ENCODE measurements at places on chromosomes 5 and 9.

- no peak for DNase-seq
Measured at GRCh38 chr9:34211395-34211794, 32.6 kb downstream of the UBAP1 start.

DNA sequence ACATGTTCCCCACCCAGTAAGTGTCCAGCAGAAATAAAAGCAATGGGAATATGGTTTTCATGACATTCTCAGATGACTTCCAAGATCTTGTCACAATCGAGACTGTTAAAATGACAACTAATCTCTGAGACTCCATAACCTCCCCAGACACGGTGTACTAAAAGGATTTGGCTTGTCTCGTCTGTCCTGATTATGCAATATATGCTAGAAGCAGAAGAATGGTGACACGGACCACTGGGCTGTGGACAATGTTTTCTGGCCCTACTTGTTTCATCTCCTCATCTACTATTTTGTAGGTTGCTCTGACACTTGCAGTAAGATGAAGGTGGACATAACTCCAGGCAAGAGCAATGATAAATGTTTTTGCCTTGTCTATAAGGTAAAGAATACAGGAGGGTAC is 56.6 kb downstream of the BNC2 start:
- no peak for DNase-seq

- DNase-seq, result no peak
Measured at GRCh38 chr9:136336156-136336870, 9.0 kb downstream of the GPSM1 start.

- DNase-seq, result peak; percentile 37
Measured at GRCh38 chr5:59673438-59674058, 220.0 kb downstream of the PDE4D start.

GRCh38 chr5:10913841-10914240 is 152.8 kb upstream of the DAP start:
- no peak for DNase-seq

- DNase-seq, result no peak
Measured at GRCh38 chr9:113892861-113893491, 16.9 kb downstream of the ZNF618 start.

- DNase-seq, result no peak
Measured at GRCh38 chr5:89147031-89147430, 264.0 kb upstream of the MEF2C start.

All from NCI-H524 (cell line).